ENCODE measurements at places on chromosomes 5 and 9.

DNA sequence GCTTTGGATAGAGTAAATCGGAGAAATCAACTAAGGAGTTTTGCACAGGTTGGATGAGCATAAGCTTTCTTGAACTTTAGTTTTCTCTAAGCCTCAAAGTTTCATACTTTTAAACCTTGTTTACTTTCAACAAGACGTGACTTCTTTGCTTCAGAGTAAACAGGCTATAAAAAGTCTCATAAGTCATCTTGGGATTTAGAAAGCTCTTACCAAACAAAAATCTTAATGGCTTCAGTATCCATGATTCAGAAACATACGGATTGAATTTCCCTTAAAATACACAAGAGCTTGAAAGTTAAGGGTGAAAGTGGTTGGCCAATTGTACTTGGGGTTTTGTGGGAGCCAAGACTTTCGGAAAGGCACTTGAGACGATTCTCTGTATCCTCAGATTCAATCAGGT is 270.9 kb upstream of the ANKH start:
- DNase-seq: no peak

GRCh38 chr9:36035006-36035405 is 1.7 kb upstream of the RECK start:
- no peak for DNase-seq

- no peak for DNase-seq
Measured at GRCh38 chr5:160749682-160750081, 102.3 kb downstream of the ATP10B start.

DNA sequence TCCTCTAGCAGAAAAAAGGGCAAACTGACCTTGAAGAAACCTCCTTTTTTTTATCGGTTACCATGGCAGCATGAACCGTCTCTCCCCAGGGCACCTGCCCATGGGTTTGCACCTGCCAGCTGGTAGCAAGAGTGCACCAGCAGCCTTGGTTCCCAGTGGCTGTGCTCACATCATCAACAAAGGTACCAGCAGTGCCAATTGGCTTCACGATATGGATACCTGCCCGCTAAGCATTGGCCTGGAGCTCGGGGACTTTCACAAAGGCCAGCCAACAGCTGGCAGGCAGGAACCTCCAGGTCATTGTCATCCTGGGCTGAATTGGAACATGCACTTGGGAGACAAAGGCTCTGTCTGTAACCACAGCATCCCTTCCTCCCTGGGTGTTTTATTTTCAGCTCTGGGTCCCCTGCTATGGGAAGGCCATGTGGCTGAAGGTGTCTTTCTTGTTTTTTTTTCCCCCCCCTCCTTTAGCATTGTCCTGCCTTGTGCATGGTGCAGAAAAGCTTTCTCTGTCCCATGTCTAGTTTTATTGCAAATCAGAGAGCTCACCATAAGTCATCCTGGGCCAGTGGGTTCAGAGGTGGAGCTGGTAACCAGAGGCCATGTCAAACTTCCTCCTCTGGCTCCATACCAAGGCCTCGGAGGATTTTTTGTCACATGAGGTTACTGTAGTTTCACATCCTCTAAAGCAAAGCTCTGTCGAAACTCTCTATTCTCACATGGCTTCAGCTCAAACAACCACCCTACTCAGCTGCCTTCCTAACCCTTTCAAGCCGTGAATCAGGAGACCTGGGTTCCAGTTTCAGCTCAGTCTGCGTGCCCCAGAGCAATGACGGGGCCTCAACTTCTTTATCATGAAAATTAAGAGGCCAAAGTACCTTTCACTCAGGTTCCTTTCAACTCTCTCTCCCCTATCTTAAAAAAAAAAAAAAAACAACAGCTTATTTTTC is 145.5 kb upstream of the MAP3K1 start:
- peak; percentile 92 for DNase-seq

DNA sequence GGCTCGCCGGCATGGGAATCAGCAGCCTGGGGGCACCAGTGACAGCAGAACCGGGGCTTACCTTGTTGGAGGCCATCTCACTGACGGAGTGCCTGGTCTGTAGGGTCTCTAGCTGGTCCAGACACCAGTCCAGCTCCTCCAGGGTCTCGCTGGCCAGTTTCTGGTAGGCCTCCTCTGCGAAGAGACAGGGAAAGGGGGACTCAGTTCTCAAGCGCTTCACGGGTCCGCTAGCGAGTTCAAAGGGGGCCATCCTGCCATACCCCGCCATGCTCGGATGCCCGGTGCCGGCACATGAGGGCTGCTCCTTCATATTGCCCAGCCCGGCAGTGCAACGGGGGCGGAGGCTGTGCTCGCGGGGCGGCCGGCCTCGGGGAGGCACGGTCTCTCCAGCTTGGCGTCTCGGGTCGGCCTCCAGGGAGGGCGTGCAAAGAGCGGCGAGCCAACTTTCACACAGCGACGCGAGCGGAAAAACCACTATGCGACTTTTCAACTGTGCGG is 456.0 kb downstream of the RAB3C start:
- no peak for DNase-seq

- DNase-seq: no peak
Measured at GRCh38 chr5:168263121-168263520, 28.3 kb upstream of the WWC1 start.

- no peak for DNase-seq
Measured at GRCh38 chr5:17769277-17769676, 135.0 kb downstream of the TAF11L14 start.

DNA sequence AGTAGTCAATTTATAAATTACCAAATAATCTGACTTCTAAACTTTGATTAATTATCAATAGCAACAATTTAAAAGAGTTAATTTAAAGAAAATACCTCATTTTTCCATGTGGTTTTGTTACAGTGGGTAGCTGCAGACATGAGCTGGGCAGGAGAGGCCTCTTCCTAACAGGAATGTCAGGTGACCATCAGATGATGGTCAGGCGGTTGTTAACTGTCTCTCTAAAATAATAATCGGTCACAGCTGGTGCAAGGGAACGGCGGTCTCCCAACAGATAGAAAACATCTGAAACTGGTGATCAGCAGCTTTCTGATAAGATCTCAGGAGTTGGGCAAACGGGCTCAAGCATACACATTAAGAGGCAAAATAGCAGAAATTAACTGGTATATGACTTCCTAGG is 342.7 kb upstream of the CYLC2 start:
- DNase-seq: no peak

- no peak for DNase-seq
Measured at GRCh38 chr5:121668635-121669034, 183.0 kb upstream of the FTMT start.

- DNase-seq: no peak
Measured at GRCh38 chr5:38422622-38423021, 133.8 kb downstream of the LIFR start.

- DNase-seq: no peak
Measured at GRCh38 chr9:93127395-93127911, 6.6 kb downstream of the NINJ1 start.

- no peak for DNase-seq
Measured at GRCh38 chr9:33236571-33236970, 3.4 kb upstream of the SPINK4 start.

GRCh38 chr5:16313761-16314160 is 134.2 kb upstream of the MARCHF11 start:
- no peak for DNase-seq

- no peak for DNase-seq
Measured at GRCh38 chr9:27655441-27655840, 82.2 kb upstream of the C9orf72 start.

DNA sequence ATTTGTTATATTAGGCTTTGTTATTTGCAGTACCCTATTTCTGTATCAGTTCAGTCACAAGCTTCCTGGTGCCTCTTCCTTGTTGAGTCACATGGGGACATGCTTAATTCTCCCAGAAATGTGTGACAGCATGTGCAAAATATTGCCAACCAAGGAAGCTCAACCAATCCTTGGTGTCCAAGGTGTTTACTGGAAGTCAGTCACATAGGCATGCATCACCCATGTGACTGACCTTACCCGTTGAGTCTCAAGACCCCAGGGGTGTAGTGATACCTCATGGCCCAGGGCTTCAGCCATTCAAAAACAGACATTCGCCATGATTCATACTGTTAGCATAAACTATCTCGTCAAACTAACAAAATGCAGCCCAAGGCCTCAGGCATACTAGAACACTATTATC is 9.3 kb upstream of the ANKDD1B start:
- no peak for DNase-seq

DNA sequence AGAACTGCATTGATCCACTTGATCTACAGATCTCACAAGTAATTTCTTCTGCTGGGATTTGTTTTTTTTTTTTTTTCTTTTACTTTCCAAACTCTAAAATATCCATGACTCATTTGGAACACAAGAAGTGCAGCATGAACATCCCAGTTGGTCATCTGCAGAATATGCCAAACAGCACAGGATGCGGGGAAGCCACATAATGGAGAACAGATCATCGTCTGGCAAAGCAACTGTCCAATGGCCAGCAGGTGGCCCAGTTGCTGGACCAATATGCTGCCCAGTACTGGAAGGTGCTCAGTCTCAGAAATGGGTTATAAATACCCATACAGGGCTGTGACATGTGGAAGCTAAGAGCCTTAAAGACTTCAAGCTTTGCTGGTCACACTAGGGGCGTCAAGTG is 221.3 kb upstream of the TAS2R1 start:
- DNase-seq: no peak

DNA sequence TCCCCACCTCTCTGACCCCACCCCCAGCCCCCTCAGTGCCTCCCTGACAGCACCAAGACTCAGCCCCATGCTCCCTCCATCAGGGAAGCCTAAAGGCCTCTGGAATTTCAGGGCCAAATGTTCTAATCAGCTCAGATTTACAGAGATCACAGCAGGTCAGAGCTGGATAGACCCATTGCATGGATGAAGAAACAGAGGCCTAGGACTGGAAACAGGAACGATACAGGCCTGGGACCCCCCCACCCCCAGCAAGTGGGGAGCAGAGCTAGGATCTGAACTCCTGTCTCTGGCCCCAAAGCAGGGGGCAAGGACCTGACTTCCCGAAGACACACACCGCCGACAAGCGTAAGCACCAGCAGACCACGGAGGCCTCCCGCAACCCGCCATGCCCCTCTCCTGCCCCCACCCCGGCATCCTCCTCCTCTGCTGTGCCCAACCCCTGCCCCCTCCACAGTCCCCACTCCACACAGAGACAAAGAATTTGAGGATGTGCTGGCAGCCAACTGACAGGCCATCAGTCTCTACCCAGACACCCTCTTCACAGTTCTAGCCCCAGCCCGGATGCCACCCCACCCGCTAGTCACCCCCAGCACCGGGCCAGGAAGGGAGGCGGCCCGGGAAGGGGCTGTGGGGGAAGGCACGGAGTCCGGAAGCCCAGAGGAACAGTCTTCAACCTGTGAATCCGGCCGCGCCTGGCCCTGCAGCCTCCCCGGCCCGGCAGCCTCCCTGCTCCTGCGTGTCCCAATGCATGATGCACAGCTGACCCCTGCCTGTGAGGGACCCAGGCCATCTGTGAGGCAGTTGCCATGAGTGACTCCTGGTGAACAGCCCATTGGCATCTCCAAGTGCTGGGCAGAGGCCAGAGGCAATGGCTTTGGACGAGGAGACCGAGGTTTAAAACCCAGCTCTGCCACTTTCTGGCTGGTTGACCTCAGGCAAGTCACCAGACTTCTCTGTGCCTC is 31.3 kb downstream of the NDUFA8 start:
- DNase-seq: no peak

DNA sequence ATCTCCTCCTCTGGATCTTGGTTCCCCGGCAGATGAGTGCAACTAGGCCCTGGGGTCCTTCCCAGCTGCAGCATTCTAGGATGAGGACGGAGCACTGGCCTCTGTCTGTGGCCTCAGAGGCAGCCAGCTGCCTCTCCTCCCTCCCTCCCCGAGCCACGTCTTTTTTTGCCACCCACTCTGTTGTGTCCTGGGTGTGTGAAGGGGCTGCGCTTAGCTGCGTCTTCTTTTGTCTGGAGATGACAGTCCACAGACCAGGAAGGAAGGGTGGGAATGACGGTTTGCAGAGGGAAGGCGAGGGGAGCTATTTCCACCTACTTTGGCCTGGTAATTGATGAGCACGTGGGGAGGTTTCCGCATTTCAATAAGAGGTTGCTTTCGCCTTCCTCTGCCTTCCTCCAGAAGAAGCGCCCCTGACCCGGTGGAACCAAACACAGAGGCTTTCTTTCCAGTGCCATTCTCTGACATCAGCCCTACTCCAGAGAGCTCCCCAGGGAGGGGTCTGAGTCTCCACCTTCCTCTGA is 34.5 kb upstream of the GABRP start:
- DNase-seq: no peak

DNA sequence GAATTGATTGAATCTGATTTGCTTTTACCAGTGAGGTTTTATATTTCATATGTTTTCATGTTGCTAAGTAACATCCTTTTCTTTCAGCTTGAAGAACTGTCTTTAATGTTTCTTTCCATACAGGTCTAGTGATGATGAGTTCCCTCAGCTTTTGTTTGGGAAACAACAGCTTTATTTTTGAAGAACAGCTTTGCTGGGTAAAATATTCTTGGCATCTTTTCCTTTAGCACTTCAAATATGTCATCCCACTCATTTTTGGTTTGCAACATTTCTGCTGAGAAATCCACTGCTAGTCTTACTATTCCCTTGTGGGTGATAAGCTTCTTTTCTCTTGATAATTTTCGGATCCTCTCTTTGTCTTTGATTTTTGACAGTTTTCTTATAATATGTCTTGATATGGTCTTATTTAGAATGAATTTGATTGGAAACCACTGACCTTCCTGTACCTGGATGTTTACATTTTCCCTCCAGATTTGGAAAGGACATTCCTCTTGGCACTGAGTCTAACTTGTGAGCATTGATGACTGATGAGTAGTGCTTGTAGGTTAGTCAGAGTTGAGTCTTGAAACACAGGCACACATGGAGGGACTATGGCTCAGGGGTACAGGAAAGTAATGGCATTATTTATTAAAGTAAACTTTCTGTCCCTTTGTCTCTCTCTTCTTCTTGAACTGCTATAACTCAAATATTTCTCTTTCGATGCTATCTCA is 220.3 kb downstream of the SPATA31D1 start:
- no peak for DNase-seq

- no peak for DNase-seq
Measured at GRCh38 chr9:4382722-4383317, 83.0 kb upstream of the GLIS3 start.

- DNase-seq: no peak
Measured at GRCh38 chr5:59037041-59037440, 454.2 kb downstream of the RAB3C start.

DNA sequence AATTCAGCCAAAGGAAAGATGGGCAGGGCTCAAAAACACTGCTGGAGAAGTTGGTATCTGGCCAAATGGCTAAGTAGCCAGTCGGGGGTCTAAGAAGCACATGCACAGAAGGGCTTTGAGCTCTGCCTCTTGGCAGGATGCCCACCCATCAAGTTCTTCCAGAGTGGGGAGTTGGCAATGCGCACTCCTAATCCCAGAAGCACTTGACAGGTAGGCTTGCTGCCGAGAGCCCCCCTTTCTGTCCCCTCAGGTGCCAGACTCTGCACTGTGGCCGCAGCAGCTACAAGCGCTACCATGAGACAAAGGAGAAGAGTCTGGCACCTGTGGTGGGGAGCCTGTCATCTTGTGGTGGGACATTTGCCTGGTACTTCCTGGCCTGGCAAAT is 252.9 kb upstream of the SLC24A2 start:
- DNase-seq: no peak

Measured in AML-193 (cell line).